Iris pigment epithelial cell (primary cell): ENCODE measurements at places on chromosomes 7 and 10.
A peak's percentile ranks its signal among the peaks of the same experiment; 100 is the strongest.

GRCh38 chr10:107028236-107028635 is 136.3 kb downstream of the SORCS1 start:
- no peak for DNase-seq

- no peak for DNase-seq
Measured at GRCh38 chr10:95987685-95988426, 55.5 kb upstream of the CCNJ start.

DNA sequence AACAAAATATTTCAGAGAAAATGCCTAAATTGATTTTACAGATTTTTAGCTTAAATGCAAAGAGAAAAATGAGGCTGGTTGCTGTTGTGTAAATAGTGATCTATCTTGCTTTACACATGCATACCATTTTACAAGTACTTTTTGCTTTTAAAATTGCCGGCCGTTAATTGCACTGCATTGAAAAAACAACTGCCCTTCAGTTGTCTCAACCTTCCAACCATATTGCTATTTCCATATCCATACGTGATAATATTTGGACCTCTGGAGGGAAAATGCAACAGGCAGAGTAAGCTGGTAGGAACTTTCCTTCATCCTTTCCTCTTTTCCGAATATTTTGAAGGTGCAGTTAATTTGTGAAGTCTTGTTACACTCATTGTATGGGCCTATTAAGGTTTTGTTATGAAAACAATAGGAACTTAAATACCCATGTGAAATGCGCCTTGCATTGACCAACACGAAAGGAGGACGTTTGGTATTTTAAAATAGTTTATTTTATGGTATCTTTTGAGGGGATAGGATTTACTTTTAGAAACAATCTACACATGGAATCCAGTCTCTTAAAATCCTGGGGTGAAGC is 11.3 kb downstream of the BMI1 start:
- DNase-seq = no peak

DNA sequence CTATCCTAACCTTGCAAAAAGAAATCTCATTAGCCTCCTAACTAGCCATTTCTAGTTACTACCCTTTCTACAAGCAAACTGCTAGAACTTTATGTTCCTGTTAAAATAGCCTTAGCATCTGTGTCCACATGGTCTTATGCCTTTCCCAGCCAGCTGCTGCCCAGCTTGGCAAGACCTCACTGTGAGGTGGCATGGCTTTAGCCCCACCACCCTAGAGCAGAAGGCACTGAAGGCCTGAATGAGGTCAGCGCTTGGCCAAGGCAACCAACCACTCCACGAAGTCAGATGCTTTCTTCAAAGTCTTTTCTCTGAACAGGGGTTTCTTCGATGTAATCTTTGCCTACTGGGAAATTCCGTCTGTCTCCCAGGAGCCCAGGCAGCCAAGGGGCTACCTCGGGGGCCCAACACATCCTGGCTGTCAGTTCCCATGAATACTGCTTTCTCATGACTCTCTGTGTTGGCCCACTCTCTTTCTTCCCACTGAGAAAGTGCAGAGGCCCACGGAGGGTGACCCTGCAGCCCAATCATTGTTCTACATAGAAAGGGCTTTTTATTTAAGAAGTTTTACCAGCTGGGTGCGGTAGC is 41.6 kb downstream of the POLR3A start:
- DNase-seq = no peak

GRCh38 chr7:158572000-158572828 is 15.4 kb downstream of the PTPRN2 start:
- DNase-seq = no peak

DNA sequence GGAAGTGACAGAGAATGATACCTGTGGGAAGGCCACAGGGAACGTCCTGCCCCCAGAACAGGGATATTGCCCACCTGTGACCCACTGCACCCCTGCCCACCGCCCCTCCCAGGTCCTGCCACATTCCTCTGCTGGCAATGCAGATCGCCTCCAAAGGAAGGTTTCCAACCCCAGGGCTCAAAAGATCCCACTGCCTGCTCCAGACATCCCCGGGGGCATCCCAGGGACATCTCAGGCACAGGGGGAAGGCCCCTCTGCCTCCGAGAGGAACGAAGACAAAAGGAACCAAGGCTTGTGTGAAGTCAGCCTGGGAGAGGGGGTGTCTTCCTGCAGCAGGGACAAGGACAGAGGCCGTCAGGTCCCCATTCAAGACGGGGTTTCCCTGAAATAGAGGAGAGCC is 28.5 kb downstream of the NUDT1 start:
- DNase-seq = no peak

- DNase-seq = no peak
Measured at GRCh38 chr10:47028466-47028865, 117.2 kb downstream of the PTPN20 start.

- DNase-seq = no peak
Measured at GRCh38 chr10:76036962-76037361, 605.5 kb downstream of the LRMDA start.

- DNase-seq = no peak
Measured at GRCh38 chr10:5988336-5988920, 11.1 kb upstream of the IL15RA start.

- no peak for DNase-seq
Measured at GRCh38 chr7:121180436-121181063, 148.2 kb upstream of the WNT16 start.

GRCh38 chr10:76436981-76437380 is 1005.6 kb downstream of the LRMDA start:
- DNase-seq = no peak

DNA sequence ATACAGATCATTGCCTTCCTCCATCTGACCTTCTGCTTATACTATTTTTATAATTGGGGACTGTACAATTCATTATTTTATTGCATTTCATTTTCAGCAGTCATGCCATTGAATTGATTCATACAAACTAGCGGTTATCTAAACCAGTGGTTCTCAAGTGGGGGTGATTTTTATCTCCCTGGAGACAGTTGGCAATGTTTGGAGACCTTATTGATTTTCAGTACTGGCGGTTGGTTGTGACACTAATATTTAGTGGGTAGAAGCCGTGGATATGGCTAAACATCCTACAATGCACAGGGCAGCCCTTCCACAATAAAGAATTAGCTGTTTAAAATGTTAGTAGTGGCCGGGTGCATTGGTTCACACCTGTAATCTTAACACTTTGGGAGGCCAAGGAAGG is 765.9 kb downstream of the LRMDA start:
- DNase-seq = no peak

DNA sequence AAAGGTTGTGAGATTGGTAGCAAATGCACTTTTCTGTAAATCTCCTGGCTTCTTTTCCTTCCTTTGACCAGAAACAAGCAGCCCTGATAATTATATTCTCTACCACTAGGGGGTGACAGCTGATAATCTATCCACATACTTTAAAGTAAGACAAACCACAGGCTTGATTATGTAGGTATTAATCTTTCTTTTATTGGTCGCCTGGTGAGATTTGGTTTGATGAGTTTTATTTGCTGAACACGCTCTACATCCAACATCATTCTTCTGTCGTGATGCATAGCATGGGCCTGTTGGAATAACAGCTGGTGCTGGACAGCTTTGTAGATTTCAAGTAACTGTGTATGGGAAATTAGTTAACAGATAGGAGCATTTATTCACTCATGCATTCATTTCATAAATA is 63.5 kb downstream of the ZNF365 start:
- peak; percentile 70 for DNase-seq

- DNase-seq = peak; percentile 72
Measured at GRCh38 chr10:61937631-61938351, 36.3 kb downstream of the ARID5B start.

- no peak for DNase-seq
Measured at GRCh38 chr7:135942614-135943013, 34.5 kb downstream of the MTPN start.

GRCh38 chr7:40673285-40673684 is 538.5 kb downstream of the SUGCT start:
- peak; percentile 87 for DNase-seq

- DNase-seq = peak; percentile 50
Measured at GRCh38 chr10:8768852-8769251, 714.4 kb downstream of the GATA3 start.

- DNase-seq = no peak
Measured at GRCh38 chr7:36766451-36766850, 42.2 kb upstream of the AOAH start.

DNA sequence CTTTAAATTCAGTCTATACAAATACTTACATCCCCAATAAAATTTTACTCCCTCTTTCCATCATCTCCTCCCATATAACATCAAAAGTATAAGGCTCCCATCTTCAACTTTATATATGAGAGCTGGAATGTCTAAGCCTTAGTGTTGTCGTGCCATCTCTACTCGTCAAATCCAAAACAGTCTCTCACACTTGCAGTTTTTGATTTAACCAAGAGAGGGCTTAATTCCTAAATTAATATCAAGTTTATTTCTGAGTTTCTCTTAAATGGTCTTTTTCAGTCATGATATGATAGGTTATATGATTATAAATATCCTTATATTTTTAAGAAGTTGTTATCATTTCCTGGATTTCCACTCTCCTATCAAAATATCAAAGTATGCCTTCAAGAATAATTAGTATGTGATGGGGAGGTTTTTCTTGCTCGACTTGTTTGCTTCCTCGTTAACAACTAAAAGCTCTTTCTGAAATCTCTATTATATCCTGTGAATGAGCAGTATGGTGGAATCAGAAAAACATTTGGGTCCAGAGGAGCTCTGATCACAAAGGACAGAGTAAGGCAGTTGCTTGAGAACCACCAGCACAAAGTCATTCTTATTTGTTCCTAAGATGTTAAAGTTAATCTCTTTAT is 12.5 kb upstream of the LIPK start:
- no peak for DNase-seq

GRCh38 chr10:767794-768193 is 78.3 kb upstream of the DIP2C start:
- DNase-seq = no peak

DNA sequence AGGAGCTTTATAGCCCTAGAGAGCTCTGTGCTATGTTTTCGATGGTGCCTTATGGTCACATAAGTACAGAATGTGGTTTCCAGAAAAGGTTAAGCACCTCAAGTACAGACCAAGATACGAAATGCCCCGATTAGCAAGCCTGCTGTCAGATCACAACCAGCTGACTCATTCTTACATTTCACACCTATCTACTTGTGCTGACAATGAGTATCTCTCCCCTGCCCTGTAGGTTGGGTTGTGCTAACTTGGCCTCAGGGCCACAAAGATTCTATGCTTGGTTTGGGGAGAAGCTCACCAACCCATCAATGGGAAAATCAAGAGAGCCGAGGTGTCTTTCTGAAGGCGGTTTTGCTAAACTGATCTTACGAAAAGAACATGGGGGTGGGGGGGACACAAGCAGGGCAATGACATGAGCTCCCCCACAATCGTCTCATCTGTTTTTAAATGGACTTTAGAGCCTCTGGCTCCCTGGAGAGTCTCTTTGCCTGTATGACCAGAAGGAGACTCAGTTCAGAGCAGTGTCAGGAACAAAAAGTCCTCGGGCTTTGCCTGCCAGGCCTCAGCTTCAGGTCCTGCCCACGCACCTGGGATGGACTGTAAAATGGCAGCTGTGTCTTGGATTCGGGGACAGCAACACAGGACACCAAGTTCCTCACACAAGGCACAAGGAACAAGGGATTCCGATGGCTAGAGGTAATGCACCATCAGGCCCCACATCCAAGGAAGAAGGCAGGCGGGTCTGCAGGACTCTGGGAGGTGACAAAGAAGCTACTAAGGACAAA is 55.1 kb downstream of the FAM53B start:
- DNase-seq = peak; percentile 36

DNA sequence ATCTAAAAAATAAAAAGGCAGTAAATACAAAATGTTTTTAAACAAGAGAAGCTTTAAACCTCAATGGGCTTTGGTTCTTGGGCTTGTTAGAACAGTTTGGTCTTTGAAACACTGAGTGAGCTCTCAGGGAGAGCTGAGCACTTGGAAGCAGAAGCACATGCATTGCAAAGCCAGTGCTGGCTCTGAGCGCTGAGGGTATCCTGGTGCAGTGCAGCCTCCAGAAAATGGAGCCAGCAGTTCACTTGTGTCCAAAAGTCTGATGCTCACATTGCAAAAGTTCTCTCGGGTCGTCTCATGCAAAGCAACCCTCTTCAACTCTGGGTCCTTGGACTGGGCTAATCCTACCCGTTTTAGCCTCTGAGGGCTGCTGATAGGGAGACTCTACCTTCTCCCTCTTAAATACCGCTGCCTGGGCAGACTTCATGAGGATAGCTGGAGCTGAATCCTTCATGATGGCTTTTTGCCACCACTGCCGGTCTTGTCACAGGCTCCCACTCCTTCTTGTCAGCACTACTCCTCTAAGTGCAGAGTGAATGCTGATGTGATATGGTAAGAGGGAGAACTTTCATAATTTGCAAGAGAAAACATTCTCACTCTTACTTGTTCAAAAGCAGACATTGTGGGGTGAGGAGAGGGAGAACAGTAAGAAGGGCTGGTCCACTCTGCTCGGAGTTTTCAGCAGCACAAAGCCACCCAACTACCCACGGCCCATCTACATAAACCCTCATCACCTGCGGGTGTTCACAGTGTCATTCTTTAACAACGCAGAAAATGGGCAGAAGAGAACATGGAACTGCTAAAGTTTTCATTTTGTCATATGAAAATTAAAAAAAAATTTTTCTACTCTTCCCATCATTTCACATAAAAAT is 42.2 kb upstream of the BMPER start:
- DNase-seq = no peak

DNA sequence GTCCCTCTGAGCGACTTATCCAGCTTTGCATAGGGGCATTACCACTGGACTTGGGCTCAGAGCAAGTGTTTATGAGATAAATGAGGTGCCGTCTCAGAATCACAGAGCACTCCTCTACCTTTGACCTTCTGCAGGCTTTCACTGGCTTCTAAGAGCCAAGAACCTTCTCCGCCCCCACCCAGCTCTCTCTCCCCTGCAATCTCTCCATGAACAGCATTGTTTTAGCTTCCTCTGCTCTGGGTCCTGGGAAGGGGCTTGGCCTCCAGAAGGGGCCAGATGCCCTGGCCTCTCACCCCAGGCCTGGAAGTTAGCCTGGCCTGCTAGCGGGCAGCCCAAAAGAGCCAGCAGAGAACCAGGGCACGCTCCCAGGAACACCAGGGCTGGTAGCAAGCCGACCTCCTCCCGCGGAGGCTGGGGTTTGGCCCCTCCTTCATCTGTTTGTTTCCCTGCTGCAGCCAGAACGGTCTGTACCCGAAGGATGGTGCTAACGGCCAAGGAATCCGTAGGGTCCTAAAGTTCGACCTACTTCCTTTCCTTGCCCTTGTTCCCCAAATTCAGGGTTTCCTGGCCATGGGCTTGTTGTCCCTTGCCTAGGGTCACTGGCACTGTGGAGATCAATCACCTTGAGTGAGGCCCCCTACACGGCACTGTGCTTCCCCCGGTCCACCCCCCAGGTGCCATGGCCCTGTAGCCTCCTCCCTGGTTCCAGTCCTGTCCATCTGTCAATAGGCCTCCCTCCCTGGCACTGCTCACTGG is 18.7 kb upstream of the DDIT4 start:
- DNase-seq = peak; percentile 90

DNA sequence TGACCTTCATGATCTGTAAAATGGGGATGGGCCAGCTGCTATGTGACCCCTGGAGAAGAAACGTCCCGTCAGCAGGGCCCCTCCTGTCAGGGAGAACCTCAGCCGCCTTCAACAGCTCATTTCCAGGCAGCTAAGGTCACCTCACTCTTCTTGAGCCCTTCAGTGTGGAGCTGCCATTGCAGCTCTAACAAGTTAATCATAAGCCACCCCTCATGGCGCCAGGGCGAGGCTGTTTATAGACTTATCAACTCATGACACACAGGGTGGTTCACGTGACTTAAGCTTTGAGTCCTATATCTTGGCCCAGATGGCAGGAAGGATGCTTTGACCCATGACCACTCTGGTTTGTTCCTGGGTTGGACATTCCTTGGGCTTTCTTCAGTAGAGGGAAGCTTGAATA is 315.1 kb downstream of the TNS3 start:
- DNase-seq = peak; percentile 28

GRCh38 chr7:16636555-16637101 is 8.9 kb downstream of the ANKMY2 start:
- DNase-seq = peak; percentile 39
